ENCODE measurements at places on chromosomes 11 and 22. TPM values are rescaled to one million over a fixed set of nuclear protein-coding genes. Genes with fewer than 3 reads are reported as not detected.

GRIK4 gene
- total RNA-seq = not detected

CTTN gene
- total RNA-seq = 40.9 TPM

CHADL gene
- 0.11 TPM for total RNA-seq

JRKL gene
- total RNA-seq = 15.7 TPM

IFT27 gene
- 21.6 TPM for total RNA-seq

ARHGAP42 gene
- total RNA-seq = not detected

FAM76B gene
- 46.3 TPM for total RNA-seq

DNA sequence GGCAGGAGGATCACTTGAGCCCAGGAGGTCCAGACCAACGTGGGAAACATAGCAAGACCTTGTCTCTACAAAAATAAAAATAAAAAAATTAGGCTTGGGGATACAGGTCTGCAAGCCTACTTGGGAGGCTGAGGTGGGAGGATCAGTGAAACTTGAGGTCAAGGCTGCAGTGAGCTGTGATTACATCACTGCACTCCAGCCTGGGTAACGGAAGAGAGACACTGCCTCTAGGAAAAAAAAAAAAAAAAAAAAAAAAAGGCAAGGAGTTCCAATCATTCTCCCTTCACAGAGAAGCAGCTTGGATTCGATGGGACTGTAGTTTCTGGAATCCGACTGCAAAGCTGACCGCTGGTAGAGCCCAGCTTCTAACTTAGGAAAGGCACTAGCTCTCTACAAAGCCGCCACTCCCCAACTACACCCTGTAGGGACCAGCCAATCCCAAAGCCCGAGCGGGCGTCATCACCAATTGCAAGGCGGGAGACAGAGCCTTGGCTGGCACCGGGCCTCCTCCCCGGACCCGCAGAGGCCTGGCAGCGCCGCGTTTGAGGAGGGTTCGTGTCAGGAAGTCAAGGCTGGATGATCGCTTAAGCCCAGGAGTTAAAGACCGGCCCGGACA, 716 bp upstream of the DDB2 start:
- peak overlapping the region; percentile 99 for H3K4me3 ChIP-seq
- peak; percentile 94 for DNase-seq
- peak overlapping the region; percentile 100 for H3K27ac ChIP-seq
- H3K27me3 ChIP-seq = no peaks in the 10 kb centered on the region
- H3K4me1 ChIP-seq = peaks cover 31% of the 10 kb centered on the region

- no peak for DNase-seq
- no peaks in the 10 kb centered on the region for H3K27me3 ChIP-seq
- H3K4me1 ChIP-seq = peaks cover 7% of the 10 kb centered on the region
- H3K4me3 ChIP-seq = no peak overlapping the region
Measured at GRCh38 chr22:44698531-44699421, 3.2 kb upstream of the PRR5 start.

DNA sequence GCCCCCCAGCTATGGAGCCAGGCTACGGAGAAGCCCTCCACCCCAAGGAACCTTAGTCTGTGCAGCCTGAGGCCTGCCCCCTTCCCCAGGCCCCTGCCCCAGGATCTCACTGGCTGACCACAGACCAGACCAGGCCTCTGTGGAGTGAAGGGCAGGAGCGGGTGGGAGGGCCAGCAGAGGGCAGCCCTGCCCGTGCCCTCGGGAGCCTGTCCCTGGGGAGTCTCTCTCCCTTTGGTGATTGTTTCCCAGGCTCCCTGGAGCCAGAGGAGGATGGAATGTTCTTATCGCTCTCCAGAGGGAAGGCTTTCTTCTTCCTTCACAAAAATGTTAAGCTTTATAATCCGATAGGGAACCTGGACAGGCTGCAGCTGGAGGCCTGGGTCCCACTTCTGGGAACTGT, 455.3 kb downstream of the SOX6 start:
- H3K4me1 ChIP-seq = no peaks in the 10 kb centered on the region
- DNase-seq = no peak
- no peaks in the 10 kb centered on the region for H3K36me3 ChIP-seq
- H3K27ac ChIP-seq = no peak overlapping the region
- H3K4me3 ChIP-seq = no peak overlapping the region

GRCh38 chr22:26756675-26757293, 99.4 kb downstream of the MIAT start:
- no peak overlapping the region for H3K4me3 ChIP-seq
- no peaks in the 10 kb centered on the region for H3K27me3 ChIP-seq
- DNase-seq = peak; percentile 80
- no peaks in the 10 kb centered on the region for H3K4me1 ChIP-seq
- H3K27ac ChIP-seq = no peak overlapping the region

DNA sequence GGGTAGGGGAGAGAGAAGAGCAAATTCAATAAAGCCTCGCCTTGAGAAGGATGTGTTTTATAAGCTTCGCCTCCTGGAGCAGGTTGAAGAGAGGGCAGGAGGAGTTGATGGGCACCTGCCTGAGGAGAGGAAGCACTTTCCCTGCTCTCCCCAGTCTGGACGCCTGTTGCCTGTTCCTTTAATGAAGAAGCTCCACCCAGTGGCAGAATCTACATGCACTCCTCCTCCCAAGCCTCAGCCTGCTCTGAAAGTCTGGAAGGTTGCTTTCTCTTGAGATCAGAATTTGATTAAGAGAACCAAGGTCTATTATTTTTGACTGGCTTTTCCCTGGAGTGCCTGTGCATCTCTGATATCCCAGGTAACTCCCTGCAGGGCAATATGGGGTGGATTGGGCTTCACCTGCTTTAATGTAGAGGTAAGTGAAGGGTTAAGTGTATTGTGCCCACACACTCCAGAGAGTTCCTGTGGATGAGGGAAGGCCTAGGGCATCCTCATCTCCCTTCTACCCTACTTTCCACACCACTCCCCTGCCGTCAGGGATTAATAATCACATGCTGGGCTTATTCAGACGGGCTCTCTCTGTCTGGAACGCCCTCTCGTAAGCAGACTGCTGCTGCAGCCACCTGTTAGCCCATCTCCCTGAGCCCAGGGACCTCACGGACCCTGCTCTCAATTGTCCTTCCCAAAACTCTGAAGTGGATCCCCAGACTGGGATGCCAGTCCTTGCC, 22.3 kb downstream of the NTM start:
- no peaks in the 10 kb centered on the region for H3K27me3 ChIP-seq
- H3K4me1 ChIP-seq = no peaks in the 10 kb centered on the region
- H3K36me3 ChIP-seq = no peaks in the 10 kb centered on the region
- no peak for DNase-seq
- no peak overlapping the region for H3K27ac ChIP-seq

GRCh38 chr11:78313181-78313795, 104.3 kb downstream of the GAB2 start:
- H3K36me3 ChIP-seq = no peaks in the 10 kb centered on the region
- H3K27ac ChIP-seq = no peak overlapping the region
- H3K27me3 ChIP-seq = no peaks in the 10 kb centered on the region
- no peak for DNase-seq
- H3K4me3 ChIP-seq = no peak overlapping the region

DNA sequence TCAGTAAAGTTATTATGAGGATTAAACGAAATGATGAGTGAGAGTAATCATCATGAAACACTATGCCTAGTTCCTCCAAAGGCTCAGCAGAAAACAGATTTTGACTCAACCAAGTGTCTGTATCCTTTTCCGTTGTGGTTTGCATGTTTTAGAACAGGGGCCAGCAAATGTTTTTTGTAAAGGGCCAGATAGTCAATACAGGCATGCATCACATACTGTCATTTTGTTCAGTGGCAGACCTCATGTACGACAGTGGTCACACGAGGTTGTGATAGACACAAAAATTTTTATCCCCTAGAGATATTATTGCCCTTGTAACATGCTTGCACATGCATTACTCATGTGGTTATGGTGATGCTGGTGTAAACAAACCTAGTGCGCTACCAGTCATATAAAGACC, 81.9 kb upstream of the SLC25A18 start:
- no peaks in the 10 kb centered on the region for H3K4me1 ChIP-seq
- no peak for DNase-seq
- H3K27ac ChIP-seq = no peak overlapping the region

DNA sequence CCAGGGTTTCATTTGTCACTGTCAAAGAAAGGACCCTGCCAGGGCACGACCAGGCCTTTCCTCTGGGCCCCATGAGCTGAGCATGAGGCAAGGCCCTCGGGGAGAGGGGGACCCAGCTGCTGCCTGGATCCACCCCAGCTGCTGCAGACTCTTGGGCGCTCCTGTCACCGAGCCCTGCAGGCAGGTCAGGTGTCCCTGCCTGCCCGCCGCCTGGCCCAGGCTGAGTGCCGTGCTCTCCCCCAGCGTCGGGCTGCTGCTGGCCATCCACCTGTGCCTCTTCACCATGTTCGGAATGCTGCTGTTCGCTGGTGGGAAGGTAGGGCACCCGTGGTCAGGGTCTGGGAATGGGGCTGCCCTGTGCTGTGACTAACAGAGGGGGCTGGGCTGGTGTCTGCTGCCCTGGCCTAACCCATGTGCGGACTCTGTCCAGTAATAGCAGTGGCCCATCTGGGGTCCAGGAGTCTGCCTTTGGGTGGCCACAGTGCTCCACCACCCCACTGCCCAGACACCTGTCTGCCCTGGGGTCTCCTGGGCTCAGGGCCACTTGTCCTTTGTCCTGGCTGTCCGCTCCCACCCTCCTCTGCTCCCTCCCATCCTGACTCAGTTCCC, 15.0 kb downstream of the TPCN2 start:
- no peaks in the 10 kb centered on the region for H3K27me3 ChIP-seq
- H3K27ac ChIP-seq = no peak overlapping the region
- DNase-seq = no peak
- H3K4me3 ChIP-seq = no peak overlapping the region

DNA sequence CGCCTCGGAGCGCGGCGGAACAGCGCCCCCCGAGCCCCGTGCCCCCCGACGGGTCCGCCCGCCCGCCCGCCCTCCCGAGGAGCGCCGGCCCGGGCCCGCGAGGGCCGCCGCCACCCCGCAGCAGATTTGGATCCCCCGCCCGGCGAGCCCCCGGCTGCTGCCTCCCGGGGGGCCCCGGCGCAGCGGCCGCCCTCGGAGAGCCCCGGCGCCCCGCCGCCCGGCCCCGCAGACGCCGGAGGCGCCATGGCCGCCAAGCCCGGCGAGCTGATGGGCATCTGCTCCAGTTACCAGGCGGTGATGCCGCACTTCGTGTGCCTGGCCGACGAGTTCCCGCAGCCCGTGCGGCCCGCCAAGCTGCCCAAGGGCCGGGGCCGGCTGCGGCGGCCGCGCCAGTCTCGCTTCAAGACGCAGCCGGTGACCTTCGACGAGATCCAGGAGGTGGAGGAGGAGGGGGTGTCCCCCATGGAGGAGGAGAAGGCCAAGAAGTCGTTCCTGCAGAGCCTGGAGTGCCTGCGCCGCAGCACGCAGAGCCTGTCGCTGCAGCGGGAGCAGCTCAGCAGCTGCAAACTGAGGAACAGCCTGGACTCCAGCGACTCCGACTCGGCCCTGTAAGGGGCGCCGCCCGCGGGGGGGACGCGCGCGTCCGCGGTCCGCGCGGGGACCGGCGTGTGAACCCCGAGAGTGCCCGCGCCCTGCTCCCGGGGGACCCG, 380 bp downstream of the C11orf96 start:
- peaks cover 17% of the 10 kb centered on the region for H3K4me1 ChIP-seq
- peak overlapping the region; percentile 61 for H3K4me3 ChIP-seq
- peaks cover 3% of the 10 kb centered on the region for H3K36me3 ChIP-seq
- DNase-seq = peak; percentile 39

GRCh38 chr11:132206993-132207392, 836.6 kb downstream of the NTM start:
- H3K36me3 ChIP-seq = no peaks in the 10 kb centered on the region
- no peak for DNase-seq
- no peak overlapping the region for H3K4me3 ChIP-seq
- H3K4me1 ChIP-seq = no peaks in the 10 kb centered on the region
